ENCODE measurements at places on chromosomes 5 and 9.

DNA sequence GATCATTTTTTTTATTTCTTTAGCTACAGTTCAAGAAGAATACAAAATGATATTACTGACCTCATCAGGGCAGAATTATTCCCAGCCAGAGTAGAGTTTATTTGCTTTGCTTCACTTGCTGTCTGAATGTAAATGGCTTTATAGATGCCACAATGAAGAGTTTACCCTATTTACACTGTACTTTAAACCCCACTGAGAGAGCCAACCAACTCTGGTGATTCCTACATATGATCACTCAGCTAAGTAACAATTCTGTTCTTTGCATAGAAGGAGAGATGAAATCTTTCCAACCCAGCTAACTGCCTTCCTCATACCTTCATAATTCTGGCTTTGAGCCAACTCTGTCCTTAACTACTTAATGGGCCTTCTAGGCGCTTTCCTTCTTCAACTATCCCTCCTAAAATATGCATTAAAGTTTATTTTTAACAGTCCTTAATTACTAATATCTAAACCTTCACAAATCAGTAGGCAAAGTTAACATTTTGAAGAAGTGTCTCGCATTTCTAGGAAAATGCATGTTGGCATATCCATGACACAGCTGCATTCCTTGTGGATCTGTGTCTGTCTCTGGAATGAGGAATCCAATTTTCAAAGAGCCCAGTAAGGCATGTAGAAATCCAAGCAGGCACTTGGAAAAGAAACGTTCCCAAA lies 284.8 kb upstream of the GRAMD2B start:
- DNase-seq: peak; percentile 28

GRCh38 chr5:10660720-10661387 lies 97.0 kb downstream of the ANKRD33B start:
- DNase-seq: no peak

DNA sequence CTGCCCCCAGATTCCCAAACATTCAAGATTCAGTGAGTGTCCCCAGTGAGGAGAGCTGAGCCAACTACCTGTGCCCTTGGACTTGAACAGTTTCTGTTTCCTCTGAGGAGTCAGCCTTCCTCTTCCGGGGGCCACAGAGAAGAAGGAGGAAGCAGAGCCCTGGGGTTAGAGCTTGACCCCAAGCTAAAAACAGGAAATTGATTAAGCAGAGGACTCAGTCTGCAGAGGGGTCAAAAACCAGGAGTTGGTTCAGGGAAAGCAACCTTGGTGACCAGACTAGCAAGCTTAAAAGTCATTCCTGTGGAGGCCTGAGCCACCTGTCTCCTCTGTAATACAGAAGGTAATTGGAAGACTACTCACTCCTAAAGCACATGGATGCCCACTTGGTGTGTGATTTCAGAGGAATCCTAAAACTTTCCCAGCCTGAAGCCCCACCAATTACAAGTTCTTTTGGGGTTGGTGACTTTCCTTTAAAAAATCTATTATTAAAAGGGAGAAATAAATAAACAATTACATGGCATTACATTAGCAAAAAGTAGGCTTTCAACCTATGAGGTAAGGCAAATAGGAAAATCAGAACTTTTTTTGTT lies 64.2 kb upstream of the SELENOP start:
- no peak for DNase-seq

- no peak for DNase-seq
These were observed 403.9 kb downstream of the ZNF608 start for GRCh38 chr5:124342584-124342983.

GRCh38 chr5:143166661-143167420 lies 236.6 kb downstream of the NR3C1 start:
- DNase-seq: no peak

DNA sequence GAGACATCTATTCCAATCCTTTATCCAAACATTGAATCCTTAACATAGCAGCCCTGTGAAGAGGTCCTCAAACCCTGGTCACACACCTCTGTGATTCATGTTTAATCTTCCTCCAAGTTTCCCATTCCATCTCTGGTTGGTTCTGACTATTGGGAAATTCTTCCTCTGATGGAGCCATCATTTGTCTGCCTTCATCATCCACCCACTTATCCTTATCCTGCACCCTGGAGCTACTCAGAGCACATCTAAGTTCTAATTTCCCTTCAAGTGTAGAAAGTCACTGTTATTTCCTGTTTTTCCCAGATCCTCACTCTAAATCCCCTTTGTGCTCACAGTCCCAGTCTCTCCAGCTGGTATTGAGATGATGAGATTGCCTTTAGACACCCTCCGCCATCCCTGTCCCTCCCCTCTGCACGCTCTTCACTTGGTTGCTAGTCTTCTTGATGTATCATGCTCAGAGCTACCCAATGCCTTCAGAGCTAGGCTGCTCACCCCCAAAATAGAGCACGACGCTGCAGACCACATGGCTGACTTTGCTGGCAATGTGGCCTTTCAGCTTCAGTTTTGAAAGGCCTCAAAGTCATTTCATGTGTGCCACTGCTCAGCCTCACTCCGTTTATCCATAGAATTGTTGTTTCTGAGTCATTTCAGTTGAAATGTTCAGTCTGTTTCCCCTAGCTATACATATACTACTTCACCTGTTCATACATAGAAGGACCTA lies 154.3 kb downstream of the PALM2AKAP2 start:
- no peak for DNase-seq

DNA sequence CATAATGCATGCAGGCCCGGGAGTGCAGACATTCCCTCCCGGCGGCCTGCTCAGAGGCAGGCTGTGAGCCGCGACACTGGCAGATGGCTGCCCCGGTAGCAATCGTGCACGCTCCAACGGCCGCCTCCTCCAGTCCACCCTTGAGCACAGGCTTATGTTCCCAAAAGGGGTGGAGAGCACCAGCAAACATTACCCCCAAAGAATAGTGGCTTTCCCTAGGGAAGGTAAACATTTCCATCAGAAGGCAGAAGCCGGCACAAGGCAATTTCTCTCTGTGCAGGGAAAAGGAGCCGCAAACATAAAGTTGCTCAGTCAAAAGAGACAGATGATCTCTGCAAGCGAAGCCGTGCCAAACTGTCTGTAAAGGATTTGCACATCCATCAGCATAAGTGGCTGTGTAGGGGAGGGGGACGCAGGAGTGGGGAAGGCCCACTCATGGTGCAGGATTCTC lies 92.5 kb downstream of the SIL1 start:
- no peak for DNase-seq

DNA sequence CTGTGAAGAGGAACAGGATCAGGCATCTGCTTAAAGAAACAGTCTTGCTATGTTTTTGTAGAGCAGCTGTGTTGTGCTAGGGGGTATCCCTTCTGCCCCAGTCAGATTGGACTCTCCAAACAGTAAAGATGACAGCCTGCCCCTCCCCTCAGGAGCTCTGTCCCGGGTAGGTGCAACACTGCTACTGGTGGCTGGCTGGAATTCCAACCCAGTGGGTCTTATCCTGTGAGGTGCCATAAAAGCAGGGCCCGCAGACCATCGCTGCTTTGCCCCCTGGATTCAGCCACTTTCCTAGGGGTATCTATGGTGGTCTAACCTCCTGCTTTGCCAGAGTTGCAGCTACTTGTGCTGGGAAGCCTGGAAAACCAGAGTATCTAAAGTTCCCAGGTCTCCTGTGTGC lies 114.6 kb upstream of the PPP1R2B start:
- no peak for DNase-seq

DNA sequence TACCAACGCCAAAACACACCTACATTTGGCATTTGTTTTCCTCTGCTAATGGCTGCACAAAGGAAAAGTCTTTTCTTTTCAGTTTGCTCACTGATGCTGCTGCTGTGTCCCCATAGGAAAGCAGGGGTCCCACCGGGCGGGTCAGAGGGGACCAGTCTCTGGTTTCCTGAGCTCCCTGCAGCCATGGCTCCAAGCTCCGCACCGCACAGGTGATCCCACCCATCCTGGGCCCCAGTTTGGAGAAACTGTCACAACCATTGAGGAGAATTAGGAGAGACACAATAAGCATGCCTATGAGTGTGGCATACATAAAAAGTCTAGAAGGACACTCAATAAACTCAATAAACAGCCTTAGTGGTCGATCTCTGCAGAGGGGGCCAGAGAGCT lies 19.9 kb downstream of the MED10 start:
- no peak for DNase-seq

DNA sequence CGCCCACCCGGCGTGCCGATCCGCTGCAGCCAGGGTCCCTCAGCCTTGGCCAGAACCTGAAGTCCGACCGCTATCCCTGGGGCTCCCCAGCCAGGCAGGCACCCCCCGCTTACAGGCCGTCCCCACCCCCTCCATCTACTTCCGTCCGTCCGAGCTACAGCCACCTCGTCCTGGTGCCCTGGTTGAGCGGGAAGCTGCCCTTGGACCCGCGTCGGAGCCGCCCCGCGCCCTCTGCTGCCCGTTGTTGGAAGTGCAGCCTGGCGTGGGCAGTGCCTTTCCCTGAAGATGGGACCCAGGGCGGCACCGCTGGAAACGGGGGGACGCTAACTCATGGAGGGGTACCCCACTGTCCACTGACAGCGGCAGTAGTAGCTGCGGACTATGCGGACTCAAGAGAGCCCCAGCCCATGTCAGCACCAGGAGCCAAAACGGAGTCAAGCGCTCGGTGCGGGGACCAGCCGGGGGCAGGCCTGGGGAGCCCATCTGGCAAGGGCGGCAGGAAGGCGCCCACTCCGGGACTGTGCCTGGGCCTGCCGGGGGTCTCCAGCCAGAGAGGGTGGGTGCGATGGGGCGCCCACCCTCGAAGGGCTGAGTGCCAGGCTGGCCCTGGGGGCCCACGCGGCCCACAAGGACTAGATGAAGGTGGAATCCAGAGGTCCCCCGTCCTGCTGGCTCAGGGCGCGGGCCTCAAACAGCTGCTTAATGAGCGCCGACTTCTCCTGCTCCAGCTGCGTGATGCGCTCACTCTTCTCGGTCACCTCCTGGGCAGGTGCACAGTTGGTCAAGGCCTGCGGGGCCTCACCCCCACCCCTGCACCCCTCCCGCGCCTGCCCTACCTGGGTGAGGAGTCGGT lies 6.1 kb downstream of the SAPCD2 start:
- DNase-seq: peak; percentile 78

DNA sequence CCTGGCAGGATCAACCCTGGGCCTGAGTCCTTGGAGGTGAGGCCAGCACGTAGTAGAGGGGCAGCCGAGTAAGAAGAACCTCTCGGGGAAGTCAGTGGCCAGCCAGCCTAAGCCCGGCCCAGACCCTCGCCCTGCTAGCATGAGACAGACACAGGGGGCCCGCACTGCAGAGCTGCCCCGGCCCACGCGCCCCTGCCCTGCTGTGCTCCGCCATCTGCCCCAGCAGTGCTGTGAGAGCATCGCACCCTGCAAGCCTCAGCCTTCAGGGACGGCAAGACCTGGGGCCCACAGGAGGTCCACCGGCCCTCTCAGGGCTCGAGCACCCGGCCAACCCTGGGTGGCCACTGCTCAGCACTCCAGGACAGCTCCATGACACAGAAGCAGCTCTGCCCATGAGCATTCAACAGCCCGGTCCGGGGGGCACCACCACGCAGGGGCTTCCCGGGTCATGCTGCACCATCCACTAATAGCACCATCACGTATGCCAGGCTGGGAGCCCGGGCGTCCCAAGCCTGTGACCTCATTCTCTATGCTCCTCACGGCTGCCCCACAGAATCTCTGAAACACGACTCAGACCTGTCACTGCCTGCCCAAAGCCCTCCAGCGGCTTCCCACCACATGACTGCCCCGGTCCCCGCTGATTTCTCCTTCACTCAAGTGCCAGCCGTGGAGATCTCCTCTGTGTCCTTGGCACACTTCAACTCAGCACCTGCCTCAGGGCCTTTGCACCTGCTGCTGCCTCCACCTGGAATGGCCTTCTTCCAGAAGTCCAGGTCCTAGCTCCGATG lies 38.1 kb downstream of the ADAMTS2 start:
- no peak for DNase-seq

- DNase-seq: peak; percentile 74
These were observed 735 bp upstream of the RPL26L1 start for GRCh38 chr5:172958331-172959046.

- no peak for DNase-seq
These were observed 20.3 kb upstream of the TAF11L2 start for GRCh38 chr5:17477573-17478265.

DNA sequence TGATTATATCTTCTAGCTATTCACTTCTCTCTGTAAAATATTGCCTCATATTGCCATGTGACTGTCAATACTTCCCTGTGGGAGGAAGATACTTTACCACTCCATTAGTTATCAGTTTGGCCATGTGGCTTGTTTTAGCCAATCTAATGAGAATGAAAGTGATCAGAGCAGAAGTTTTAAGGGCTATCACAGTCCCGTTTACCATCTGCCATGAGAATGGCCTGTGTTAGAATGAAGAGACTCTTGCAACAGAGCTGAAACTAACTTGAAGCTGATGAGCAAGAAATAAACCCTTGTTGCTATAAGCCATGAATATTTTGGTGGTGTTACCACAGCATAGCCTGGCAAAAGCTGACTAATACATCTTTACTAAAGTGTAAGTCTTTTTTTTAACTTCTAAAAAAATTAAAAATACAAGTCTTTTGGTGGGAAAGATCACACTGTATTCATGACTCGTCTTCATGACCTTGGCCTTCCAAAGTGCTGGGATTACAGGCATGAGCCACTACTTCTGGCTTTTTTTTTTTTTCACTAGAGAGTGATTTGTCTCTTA lies 68.0 kb upstream of the CTNNA1 start:
- no peak for DNase-seq

DNA sequence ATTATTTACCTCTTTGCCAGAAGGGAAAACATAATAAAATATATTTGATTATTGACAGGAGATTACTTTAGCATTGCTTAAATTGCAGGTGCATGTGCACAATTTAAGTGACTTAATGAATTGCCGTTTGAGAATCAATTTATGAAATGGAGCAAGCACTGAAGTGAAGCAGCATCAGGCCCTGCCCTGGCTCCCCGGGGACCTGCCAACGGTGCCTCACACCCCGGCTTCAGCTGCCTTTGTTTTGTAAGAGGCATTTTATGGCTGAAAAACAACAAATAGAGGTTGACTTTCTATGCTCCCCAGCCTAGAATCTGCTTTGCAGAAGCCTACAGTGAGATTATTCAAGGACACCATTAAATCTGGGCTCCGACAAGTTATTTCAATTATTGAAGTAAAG lies 359.1 kb upstream of the IRX4 start:
- no peak for DNase-seq

- no peak for DNase-seq
These were observed 35.8 kb upstream of the FER start for GRCh38 chr5:108711898-108712297.

DNA sequence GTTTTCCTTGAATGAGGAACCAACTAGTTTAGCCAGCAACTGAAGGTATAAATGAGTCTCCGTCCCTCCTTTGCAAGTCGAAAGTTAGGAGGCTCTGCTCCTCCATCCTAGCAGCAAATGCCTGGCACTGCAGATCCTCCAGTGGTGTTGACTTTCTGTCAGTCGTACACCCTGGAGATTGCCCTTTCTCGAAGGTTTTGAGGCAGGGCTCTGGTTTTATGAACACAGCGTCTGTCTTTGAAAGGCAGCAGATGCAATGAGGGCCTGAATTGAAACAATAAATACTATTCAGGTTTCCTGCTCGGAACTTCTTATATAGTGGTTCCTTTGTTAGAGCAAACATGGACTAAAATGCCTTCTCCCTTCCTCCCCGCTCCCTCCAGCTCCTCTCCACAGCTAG lies 284.0 kb downstream of the TMEM38B start:
- DNase-seq: no peak

Measured in T47D (cell line).